A673 (cell line): ENCODE measurements at places on chromosomes 16 and 17. TPM values are rescaled to one million over a fixed set of nuclear protein-coding genes. Genes with fewer than 3 reads are reported as not detected.

DNA sequence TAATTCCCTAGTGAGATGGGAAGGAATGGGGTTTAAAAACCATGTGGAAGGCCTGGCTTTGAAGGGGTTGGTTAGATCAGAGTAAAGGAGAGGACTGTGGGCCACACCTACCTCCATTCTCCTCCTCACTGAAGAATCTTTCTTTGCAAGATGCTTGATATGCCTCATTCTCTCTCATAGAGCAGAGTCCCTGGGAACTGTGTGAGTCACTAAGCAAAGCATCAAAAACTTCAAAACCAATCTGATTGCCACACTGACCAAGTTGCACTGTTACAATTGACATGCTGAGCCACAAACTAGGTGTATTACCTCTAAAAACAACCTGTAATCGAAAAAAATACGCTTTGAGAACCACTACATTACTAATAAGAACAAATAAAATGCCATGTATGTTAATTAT lies 2.0 kb downstream of the TUBD1 start:
- DNase-seq = no peak

DNA sequence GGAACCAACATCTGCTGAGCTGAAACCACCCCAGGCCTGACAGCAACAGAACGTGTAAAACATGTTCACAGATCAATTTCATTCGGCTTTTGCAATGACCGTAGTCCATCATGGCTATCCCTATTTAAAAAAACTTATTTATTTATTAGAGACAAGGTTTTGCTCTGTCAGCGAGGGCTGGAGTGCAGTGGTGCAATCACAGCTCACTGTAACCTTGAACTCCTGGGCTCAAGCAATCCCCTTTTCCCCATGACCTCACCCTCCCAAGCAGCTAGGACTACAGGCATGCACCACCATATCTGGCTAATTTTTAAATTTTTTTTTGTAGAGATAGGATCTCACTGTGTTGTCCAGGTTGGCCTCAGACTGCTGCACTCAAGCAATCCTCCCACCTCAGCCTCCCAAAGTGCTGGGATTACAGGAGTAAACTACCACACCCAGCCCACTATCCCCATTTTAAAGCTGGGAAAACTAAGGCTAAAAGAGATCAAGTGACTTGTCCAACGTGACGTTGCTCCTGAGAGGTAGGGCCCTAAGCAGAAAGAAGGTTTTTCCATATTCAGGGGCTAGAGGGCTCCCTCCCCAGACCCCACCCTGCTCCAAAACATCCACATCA lies 77.7 kb downstream of the MYH11 start:
- no peak for DNase-seq

- no peak for DNase-seq
Measured at GRCh38 chr17:31093866-31094599, 744 bp upstream of the NF1 start.

DNA sequence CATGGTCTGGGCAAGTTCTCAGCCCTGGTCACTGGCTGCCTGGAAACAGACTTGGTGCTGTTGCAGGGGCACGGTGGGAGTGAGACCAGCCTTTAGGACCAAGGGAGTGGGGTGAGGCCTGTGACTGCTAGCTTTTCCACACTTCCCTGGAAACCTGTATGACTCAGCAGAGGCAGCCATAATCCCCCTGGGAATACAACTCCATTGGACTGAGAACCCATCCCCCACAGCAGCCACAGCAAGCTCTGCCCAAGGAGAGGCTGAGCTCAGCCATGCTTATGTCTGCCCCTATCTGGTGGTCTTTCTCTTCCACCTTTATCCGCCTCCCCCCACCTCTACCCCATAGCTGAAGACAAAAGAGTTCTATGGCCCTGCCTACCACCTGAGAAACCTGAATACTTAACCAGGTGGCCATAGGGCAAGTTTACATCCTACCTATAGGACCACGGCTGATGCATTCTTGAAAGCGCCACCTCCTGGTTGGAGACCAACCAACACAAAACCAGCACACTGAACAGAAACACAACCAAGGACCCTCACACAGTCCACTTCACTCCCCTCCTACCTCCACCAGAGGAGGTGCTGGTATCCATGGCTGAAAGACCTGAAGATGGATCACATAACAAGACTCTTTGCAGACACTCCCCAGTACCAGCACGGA lies 816.2 kb upstream of the SOX9 start:
- no peak for DNase-seq

DNA sequence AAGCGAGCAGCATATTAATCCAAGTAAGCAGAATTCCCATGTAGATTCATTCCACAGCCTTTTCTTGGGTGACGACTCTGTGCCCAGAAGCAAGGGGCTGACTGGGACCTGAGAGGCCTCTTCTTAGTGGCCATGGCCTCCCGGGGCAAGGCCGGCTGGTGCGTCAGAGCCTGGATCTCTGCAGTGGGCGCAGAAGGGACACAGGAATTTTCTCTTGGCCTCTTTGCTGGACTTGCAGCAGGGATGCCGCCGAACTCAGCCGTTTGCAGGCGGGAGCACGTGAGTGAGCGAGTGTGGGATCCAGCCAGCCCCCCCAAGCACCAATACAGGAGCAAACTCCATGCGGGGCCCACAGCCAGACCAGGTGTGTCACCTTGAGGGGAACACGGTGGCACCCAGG lies 151.8 kb downstream of the RPTOR start:
- DNase-seq = no peak

DNA sequence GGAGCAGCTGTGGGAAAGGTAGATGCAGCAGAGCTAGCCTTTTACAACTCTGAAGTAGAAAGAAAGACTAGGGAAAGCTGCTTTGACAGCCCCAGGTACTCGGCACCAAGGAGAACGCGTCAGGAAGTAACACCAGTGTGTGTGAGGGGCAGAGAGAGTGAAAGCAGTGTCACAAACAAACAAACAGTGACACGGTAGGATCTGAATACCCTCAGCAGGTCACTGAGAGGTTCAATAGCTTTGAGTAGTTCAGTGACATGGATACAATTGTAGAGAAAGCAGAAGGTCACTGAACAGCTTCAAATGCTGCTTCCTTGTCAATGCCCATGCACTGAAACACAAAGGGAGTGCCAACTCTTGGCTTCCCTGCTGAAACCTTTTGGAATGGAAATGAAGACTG lies 150.3 kb upstream of the C17orf78 start:
- DNase-seq = no peak

GRCh38 chr16:5257462-5257861 lies 159.9 kb upstream of the EEF2KMT start:
- no peak for DNase-seq

DNA sequence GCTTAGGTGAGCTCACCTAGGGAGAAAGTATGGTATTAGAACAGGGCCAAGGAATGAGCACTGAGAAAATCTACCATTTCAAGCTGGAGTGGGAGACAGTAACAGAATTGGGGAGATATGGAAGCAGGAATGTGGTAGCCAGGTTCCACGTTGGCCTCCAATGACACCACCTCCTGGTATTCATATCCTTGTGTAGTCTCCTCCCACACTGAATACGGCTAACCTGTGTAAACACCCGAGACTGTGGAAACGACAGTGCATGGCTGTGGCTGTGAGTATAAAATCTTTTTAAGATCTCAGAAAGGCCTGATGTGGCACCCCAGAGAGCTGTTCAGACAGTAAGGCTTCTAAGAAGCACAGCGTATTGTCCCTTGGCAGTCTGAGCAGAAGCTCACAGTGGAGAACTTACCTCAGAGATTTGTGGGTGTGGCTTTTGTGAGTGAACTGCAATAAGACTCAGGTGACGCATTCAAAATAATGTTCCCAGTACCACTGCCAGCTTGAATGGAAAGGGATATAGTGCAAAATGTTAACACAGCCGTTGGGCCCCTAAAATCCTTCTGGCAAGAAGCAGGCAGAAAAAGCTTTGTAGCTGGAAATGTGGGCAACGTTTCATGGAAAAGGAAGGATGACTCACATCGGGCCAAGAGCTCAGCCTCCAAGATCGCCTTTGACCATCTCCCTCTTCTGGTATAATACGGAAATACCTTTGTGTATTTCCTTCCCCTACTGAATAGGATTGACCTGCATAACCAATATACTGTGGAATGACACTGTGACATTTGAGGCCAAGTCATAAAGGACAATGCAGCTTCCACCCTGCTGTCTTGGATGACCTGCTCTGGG lies 14.4 kb downstream of the SDR42E1 start:
- DNase-seq = peak; percentile 53

TOX3 gene
- total RNA-seq = 16.6 and 17.6 TPM in 2 replicates

ESRP2 gene
- 0.19 and 0.35 TPM in 2 replicates for total RNA-seq

CACNA1H gene
- total RNA-seq = 19.7 and 25.0 TPM in 2 replicates

KRTAP16-1 gene
- total RNA-seq = not detected in 2 replicates

CACNA1G gene
- total RNA-seq = 7.1 and 10.8 TPM in 2 replicates
